Uterus (tissue), 4 donors: ENCODE measurements at places on chromosomes 11 and 22. TPM values are rescaled to one million over a fixed set of nuclear protein-coding genes. Genes with fewer than 3 reads are reported as not detected.

The ARRB1 gene
- total RNA-seq = 61.8 TPM

The C11orf71 gene
- total RNA-seq = 5.4 TPM

The CNTF gene
- total RNA-seq = not detected

The LYVE1 gene
- total RNA-seq = 12.8 TPM

The CCDC188 gene
- total RNA-seq = not detected

The ABCG4 gene
- total RNA-seq = not detected

The PANX3 gene
- total RNA-seq = not detected

The DCHS1 gene
- 125 TPM for total RNA-seq

The GANAB gene
- 290 TPM for total RNA-seq

The HEPHL1 gene
- not detected for total RNA-seq

The PIM3 gene
- 36.2 TPM for total RNA-seq

The UPK3A gene
- not detected for total RNA-seq

The KDM4E gene
- total RNA-seq = not detected

The PGA5 gene
- not detected for total RNA-seq

The APOBEC3H gene
- not detected for total RNA-seq

The MMP7 gene
- 13.8 TPM for total RNA-seq

The LGALS1 gene
- total RNA-seq = 2,575 TPM

The MUC2 gene
- not detected for total RNA-seq

The OR6M1 gene
- total RNA-seq = not detected

The ISX gene
- total RNA-seq = not detected

The TNNI2 gene
- total RNA-seq = 0.95 TPM

The CNGA4 gene
- not detected for total RNA-seq

The IRAG1 gene
- total RNA-seq = 21.2 TPM

The OPCML gene
- 1.5 TPM for total RNA-seq

The CCDC86 gene
- total RNA-seq = 9.2 TPM

The HEPN1 gene
- not detected for total RNA-seq

The KCNE3 gene
- 11.0 TPM for total RNA-seq

The SAA1 gene
- not detected for total RNA-seq

The NPAS4 gene
- total RNA-seq = not detected

The MFNG gene
- 7.6 TPM for total RNA-seq

The CCDC89 gene
- 0.77 TPM for total RNA-seq

The TOMM22 gene
- total RNA-seq = 49.1 TPM

The LRRC74B gene
- total RNA-seq = not detected

The PATE4 gene
- not detected for total RNA-seq

The EI24 gene
- total RNA-seq = 76.7 TPM

The VPS37C gene
- total RNA-seq = 26.3 TPM

The POU2AF3 gene
- total RNA-seq = 13.2 TPM
